ENCODE measurements at places on chromosomes 2 and 18.
A peak's percentile ranks its signal among the peaks of the same experiment; 100 is the strongest.

- no peak for DNase-seq
Measured at GRCh38 chr2:197944416-197945096, 140.2 kb downstream of the PLCL1 start.

DNA sequence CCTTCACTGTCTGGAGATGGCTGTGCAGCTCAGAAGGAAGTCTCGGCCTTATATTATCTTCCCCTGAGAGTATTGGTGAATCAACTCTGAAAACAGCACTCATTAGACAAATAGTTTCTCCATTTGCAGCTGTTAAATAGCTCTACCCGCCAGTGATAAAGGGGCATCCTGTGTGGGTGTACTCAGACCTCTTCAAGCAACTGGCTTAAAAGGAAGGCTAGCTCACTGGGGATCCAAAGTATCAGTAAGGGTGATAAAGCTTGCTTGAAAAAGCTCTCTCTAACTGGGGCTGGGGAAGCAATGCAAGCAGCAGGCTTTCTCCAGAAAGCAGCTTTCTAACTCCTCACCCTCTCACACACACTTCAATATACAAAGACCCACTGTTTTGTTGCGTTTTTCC, 64.9 kb upstream of the PSMD14 start:
- no peak for DNase-seq

DNA sequence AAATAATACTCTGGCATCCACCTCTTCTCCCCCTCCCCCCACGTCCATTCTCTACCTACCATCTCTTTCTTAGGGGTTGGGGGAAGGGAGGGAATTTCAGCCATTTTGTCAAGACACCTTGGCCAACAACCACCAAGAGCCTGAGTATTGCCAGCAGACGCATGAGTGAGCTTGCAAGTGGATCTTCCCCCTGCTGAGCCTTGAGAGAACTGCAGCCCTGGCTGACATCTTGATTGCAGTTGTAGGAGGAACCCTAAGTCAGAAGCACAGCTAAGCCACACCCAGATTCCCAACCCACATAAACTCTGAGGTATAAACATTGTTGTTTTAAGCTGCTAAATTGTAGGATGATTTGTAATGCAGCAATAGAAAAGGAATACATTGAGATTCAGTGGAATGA, 165.6 kb downstream of the TMEFF2 start:
- no peak for DNase-seq

- no peak for DNase-seq
Measured at GRCh38 chr2:194491409-194492115, 1165.5 kb upstream of the SLC39A10 start.

DNA sequence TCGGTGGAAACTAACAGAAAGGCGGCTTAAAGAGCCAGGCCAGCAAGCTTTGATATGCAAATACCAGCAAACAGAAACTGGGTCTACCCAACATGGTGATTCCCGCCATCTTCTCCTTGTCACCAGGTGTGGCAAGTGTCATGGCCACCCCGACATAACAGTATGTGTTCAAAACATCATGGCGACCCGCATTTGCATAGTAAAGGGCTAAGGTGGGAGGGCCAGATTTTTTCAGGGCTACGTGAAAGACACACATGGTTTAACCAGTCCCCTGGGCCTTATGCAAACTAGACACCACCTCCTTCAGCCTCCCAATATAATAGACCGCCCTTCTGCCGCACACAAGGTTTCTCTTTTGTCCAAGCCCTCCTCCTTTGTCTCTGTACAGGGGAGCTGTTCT, 260.4 kb downstream of the METTL4 start:
- no peak for DNase-seq

GRCh38 chr2:149954981-149955600, 367.5 kb upstream of the MMADHC start:
- DNase-seq = no peak

DNA sequence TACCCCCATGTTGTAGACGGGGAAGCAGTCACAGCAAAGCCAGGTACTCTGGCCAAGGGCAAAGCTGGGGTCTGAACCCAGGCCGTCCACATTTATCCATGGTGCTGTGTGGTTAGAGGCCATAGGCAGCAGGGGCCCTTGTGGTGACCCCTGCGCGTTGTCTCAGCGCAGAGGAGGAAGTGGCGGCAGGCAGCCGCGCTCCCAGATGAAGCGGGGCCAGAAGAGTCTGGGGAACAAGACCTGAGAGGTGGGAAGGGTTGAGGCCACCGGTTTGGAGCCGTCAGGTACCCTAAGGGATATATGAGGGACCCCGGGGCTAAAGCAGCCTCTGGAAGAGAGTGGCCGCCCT, 770 bp downstream of the ZNF396 start:
- peak; percentile 65 for DNase-seq

DNA sequence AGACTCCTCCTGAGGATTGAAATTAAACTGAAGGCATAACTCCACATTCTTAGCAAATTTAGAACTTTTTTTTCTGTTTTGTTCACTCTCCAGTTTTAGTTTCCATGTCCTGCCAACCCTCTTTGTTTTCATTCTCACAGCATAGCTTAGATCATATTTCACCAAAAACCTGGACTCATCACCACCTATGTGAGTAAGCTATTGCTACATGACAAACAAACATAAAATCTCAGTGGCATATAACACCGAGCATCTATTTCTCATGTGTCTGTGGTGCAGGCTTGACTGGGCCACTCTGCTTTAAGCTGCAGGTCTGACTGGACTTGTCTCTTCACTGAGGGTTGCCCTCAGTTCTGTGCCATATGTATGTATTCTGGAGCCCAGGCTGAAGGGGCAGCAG, 385.2 kb downstream of the ARHGAP15 start:
- no peak for DNase-seq

DNA sequence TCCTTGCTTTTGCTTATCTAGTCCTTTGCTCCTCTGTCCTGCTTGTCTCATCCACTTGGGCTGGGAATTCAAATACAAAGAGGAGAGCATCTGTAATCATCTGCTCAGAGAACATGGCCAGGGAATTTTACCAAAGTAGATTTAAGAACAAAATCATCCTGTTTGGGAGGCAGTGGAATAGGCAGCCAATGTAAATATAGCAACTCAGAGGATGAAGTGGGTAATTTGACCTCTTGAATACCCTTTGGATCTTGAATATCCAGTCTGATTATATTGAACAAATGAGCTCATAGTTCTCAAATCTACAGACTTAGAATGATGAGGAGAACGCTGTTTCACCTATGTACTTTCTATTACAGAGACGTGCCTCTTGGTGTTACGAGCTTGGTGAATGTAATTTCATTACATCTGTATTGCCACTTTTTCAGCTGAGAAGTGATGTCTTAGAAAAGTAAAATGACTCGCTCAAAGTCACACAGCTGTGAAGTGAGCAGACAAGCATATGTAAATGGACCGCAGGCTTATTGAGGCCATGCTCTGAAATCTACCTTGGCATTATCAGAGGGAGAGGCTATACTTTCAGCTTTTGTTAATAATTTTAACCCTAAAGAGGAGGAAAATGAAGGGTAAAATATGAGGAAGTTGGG, 266.3 kb downstream of the MTX2 start:
- DNase-seq = no peak

DNA sequence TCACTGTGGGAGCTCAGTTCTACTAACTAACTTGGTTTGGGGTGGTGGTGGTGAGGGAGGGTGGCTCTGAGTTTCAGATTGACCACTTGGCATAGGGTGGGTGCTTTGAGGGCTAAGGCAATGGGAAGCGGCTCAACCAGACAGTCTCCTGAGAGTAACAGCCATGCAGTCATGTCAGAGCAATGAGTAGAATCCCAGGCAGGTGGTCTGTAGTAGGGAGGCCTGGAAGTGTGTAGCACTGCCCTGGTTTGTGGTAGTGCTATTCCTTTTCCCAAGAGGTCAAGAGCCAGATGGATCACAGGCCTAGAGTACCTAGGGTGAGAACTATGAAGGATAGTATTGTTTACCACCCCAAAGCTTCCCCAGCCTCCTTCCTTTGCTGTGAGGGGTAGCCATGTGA, 18.7 kb upstream of the RAPH1 start:
- no peak for DNase-seq

GRCh38 chr2:198127627-198128026, 323.2 kb downstream of the PLCL1 start:
- DNase-seq = peak; percentile 26

DNA sequence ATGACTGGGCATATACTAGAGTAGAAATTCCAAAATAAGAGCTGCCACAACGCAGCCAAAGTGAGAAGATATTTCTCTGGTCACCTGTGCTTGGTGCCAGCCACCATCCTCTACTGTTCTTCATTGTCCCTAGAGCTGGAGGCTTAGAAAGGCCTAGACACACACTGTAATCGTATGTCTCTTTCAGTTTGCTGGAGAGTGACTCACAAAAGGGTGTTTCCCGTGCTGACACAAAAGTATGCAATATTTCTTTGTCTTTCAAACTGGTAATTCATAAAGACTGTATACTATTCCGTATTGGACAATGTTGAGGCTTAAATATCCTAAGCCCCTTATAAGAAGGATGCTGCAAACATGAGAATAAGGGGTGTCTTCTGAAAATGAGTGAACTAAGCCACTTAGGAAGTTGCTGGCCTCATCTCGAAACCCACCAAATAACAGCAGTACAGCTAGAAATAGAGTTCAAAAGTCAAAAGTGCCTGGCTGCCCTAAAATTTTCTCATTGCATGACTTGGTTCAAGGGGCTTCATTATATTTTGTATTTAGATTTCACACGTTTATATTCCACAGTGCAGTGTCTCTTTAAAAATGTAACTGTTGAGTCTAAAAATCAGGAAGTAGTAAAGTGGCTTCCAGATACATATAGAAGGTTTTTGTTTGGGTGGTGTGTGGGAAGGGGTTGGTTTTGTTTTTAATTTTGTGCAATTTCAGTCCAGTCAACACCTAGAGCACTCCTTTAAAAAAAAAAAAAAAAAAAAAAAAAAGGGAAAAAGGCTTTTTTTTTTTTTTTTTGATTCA, 601.1 kb downstream of the ARHGAP15 start:
- no peak for DNase-seq

GRCh38 chr2:22035361-22035830, 911.6 kb downstream of the TDRD15 start:
- peak; percentile 27 for DNase-seq

GRCh38 chr2:28436525-28437051, 43.9 kb downstream of the FOSL2 start:
- DNase-seq = peak; percentile 69

DNA sequence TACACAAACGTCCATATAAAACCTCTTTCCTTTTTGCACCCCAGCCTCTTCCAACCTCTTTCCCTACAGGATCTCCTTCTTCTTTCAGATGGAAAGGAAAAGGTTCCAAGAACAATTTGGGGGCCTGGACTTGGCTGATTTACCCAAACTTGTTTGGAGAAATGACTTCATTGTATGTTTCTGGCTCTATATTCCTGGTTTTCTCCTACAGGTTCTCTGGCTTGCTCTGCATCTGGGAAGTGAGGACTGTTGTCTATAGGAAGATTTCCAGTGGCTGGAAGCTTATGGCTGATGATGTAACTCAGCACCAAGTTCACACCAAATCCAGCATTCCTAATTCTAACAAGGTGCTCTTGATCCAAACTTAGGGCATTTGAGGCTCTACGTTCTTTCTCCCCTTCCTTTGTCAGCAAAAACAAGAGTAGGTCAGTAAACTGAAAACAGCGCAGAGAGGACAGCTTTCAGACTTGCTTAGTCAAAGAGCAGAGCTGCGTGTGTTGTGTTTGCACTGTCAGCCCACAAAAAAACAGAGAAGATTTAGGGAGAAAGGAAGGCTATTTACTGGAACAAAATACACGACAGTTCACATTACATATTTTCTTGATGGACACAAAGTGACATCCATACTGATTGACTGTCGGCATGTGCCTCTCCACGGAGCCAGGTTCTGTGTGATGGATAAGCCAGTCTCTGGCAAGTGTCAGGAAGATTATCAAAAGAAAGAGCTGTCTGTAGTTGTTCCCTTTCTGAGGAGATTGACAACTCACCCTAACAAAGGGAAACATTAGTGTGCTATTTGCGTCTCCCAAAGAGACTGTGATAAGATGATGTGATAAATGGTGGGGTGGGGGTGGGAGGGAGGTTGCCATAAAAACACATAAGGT, 39.7 kb downstream of the CDCA7 start:
- no peak for DNase-seq

GRCh38 chr18:50189160-50189559, 5.8 kb downstream of the MYO5B start:
- no peak for DNase-seq

DNA sequence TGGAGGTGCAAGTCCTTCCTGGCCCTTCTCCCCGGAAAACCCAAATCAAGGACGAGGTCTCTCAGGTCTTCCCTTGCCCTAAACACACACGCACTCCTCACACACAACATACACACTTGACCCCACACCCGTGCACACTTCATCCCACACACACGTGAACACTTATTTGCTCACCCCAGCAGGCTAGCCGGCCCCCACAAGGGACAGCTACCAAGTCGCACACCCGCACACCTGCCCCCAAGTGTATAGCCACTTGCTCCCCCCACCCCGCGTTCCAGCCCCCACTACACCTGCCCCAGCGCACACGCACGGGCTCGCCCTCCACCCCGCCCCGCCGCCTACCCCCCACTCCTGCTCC, 359 bp downstream of the TGFBRAP1 start:
- no peak for DNase-seq

- DNase-seq = no peak
Measured at GRCh38 chr2:19104503-19104902, 253.9 kb downstream of the OSR1 start.

DNA sequence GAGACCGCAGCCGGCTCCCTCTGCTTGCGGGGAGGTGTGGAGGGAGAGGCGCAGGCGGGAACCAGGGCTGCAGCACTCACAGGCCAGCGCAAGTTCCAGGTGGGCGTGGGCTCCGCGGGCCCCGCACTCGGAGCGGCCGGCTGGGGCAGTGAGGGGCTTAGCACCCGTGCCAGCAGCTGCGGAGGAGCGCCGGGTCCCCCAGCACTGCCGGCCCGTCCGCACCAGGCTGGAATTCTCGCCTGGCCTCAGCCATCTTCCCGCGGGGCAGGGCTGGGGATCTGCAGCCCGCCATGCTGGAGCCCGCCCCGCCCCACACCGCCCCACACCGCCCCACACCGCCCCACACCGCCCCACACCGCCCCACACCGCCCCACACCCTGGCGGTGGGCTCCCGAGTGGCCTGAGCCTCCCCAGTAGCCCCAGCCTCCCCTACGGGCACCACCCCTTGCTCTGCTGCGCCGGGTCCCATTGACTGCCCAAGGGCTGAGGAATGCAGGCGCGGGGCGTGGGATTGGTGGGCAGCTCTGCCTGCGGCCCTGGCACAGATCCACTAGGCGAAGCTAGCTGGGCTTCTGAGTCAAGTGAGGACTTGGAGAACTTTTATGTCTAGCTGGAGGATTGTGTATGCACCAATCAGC, 123.9 kb upstream of the MGAT5 start:
- DNase-seq = no peak

GRCh38 chr2:85995648-85996529, 107.1 kb upstream of the ST3GAL5 start:
- DNase-seq = no peak

- peak; percentile 64 for DNase-seq
Measured at GRCh38 chr2:85164145-85164569, 31.0 kb downstream of the TCF7L1 start.

- no peak for DNase-seq
Measured at GRCh38 chr18:5142859-5143258, 54.2 kb downstream of the AKAIN1 start.

DNA sequence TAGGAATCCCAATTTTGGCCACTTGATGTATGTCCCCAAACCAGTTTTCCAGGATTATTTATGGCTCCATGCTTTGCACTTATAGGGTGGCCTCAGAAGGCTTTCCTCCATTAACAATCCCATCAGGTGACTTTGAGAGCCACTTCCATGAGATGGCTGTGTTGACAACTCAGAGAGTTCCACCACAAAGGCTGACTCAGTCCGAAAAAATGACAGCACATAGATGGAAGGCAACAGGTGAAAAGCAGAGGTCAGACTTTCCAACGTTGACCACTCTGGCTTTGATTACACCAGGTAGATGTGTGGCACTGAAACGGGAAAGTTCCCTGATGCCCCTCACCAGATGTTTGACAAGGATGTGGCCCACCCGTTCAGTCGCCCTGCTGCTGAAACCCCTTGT, 431.4 kb upstream of the TNP1 start:
- no peak for DNase-seq
